D341Med (cell line): ENCODE measurements at places on chromosomes 1 and 21.

DNA sequence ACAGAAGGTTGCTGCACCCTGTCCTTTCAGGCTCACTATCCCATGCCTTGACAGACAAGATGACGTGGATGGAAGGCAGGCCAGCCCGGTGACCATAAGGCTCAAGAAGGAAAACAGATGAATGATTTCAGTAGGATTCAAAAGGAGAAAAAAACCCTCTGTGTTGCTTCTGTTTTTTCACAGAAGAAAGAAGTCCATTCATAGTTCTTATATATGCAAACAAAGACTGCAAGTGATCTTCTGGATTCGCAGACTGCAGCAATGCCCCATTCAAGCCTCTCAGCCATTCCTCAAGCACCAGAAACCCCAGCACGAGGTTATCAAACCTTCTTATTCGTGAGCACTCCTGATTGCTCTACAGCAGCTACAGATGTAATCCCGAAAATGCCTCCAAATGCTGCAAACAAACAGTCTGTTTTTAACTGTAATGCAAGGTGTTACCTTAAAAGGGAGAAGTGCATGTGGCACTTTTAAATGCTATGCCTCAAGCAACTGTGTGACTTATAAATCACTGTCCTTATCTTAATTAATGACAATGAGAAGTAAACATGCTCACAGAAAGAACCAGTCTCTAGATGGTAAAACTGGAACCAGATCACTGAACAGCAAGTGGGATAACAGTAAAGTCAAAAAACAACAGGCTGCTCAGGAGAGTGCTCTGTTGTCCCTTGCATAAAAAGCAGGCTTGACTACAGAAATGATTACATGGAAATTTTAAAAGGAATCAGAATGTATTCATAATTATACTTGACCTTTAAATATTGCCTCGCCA is 173.9 kb downstream of the HHIPL2 start:
- DNase-seq, result no peak

DNA sequence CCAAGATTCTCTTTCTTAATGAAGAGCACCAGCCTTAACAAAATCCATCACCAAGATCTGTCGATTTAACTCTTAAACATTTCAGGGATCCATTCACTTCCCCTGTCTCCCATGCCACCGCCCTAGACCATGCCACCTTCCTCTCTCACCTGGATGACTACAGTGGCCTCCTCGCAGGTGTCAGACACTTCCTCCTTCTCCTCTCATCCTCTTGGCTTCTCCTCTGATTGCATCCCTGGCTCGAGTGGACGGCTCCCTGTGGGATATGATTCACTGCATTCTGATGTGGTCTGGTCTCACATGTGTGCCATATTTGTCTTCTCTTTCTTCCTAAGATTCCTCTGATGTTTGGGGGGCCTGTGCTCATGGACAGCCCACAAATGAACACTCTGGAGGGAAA is 66.4 kb upstream of the KLHDC7A start:
- DNase-seq, result no peak

DNA sequence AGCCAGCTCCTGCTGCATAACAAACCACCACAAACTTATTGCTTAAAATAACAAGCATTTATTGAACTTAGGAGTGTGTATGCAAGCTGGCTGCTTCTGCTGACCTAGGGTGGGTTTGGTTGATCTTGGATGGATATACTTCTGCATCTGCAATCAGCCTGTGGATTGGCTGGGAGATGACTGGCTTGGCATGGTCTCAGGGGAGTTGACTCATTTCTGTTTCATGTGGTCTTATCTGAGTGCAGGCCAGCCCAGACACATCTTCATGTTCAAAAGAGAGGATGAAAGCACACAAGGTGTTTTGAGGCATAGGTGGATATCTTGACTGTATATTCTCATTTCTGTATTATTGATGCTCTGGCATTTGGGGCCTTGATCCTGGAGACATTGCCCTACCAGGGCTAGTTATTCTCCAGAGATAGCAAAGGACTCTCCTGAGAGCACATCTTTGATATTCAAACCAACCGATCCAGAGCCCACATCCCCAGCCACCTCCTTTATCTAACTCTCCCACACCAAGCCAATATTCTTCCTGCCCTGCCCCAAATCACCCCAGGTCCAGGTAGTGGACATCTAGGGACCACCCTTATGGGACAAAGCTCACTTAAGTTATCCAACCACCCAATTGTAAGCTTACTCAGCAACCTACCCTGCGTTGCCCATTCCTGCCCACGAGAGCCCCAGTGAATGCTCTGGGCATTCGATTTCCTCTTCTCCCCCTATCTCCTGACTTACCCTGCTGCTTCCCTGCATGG is 350.8 kb downstream of the PTPRU start:
- DNase-seq, result no peak

DNA sequence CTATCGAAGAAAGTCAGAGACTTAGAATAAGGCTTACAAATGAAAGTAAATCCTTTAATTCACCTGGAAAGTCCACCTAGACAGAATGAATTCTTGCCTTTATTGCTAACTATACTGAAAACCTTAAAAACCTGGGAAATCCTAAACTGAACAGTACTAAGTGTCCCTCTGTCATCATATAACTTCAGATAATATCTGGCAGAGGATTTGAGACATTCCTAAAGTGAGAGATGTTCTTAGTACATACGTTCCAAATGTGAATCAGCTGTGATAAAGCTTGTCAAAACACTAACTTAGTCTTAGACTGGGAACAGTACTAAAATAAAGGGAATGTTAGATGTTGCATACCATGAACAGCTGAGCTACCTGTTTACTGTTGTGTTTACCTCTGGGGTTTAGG is 121.7 kb downstream of the TNFSF18 start:
- no peak for DNase-seq

DNA sequence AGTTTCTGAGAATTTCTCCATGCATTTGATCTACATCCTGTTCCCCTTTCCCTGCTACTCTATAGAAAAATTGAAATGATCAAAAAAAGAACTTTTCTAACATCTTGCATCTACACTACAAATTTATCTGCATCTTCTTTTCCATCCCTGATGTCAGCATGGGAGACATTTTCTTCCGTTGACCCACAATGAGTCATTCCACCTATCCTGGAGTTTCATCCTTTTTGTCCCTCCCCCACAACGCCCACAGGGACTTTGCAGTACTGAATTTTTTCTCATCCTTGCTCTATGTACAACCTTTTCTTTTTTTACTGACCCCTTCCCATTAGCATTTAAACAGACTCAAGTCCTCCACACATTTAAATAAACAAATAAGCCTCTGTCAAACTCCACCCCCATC is 112.2 kb upstream of the MROH9 start:
- no peak for DNase-seq

GRCh38 chr1:198445872-198446271 is 94.6 kb downstream of the ATP6V1G3 start:
- no peak for DNase-seq

GRCh38 chr1:244837597-244838258 is 2.3 kb downstream of the COX20 start:
- DNase-seq, result no peak

DNA sequence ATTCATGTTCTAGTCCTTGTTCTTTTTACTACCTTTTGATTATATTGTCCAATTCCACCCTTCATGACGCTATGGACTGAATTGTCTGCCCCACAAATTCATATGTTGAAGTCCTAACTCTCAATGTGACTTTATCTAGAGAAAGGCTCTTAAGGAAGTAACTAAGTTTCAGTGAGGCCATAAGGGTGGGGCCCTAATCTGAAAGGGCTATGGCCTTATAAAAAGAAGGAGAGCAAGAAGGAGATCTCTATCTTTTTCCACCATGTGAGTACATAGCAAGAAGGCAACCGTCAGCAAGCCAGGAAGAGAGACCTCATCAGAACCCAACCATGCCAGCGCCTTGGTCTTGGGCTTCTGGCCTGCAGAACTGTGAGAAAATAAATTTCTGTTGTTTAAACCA is 95.9 kb downstream of the HIVEP3 start:
- DNase-seq, result no peak

DNA sequence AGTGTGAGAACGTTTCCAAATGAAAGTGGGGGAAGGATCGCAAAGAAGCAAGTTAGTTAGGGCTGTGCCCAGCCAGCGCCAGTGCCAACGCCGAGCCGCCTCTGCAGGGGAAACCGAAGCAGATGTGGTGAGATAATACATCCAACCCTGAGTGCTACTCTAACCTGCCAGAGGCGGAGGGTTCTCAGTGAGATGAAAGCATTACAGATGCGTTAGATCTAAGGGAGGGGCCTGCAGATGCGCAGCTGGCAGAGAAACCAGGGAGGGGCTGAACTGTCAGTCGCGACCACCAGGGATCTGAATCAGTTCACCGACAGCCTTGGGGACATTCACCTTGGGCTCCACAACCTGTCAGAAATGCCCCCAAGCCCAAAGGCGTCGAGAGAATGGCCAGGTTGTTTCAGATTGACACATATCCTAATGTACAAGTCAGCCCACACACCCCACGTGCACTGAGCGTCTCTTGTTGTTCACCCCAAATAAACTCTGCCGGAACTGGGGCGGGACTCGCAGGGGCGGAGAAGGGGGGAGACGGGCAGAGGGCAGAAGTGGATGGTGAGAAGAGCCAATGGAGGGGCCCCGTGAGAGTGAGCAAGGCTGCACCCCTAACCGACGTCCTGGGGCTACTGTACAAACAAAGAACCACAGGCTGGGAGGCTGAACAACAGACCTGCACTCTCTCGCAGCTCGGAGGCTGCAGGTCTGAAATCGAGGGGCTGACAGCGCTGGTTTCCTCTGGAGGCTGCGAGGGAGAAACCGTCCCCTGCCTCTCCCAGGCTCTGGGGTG is 8.7 kb upstream of the UMODL1 start:
- DNase-seq, result no peak

DNA sequence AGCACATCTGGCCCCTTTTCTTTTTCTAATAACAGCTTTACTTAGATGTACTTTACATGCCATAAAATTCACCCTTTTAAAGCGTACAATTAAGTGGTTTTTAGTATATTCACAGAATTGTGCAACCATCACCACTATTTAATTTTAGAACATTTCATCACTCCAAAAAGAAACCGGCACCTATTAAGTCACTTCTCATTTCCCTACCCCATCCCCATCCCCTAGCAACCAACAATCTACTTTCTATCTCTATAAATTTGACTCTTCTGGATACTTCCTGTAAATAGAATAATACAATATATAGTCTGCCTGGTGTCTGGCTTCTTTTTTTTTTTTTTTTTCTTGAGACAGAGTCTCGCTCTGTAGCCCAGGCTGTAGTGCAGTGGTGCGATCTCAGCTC is 59.5 kb upstream of the ENAH start:
- DNase-seq, result no peak

DNA sequence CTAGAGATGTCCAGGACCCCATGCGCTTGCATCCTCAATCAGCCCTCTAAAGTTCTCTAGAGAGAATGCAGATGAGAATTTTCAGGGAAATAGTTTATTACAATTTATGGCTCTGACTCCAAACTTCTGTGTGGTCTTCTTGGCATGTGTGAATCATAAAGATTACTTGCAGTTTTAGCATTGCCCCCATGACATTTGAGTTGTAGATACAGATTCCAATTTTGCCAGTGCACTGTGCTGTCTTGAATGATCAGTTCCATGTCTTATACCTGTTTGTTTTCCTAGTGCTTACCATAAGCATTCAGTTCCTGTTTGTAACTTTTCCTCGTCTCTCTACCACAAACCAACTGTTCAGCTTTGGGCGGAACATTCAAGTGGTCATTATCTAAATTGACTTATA is 4.8 kb downstream of the KRTAP21-3 start:
- DNase-seq, result no peak

- no peak for DNase-seq
Observed at GRCh38 chr1:178267646-178268094, 173.8 kb downstream of the RASAL2 start.
